Fibroblast of gingiva (primary cell): ENCODE measurements at places on chromosomes 4 and X.

DNA sequence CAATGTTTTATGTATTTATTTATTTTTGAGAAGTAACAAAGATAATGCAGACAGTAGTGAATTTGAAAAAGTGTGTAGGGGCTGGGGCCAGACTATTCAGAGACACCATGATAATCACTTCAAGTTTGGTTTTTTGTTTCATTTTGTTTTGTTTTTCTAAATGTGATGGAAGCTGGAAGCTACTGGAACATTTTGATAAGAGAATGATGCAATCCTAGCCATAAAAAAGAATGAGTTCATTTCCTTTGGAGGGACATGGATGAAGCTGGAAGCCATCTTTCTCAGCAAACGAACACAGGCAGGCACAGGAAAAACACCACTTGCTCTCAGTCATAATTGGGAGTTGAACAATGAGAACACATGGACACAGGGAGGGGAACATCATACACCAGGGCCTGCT lies 706.6 kb upstream of the EPHA5 start:
- DNase-seq, result no peak

DNA sequence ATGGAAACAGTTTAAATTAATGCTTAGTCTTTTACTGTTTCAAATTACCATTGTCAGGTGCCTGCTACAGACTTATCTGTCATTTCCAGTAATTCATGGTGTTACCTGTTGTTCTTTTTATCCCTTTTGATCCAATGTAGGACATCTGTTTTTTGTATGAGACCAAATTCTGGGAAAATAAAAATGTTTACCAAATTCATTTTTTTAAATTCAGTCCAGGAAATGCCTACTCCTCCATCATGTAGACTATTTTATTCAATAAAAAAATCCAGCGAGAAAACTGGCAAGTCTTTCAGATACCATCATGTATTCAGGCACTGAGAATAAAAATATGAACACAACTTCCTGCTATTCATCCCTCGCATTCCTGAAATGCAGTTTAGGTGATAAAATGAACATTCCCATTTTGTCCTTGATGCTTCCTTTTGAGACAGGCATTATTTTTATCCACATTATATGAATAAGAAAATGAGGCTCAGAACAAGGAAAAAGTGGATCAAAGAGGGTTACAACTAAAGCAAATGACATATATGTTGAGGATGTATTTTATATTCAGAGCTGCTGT lies 584.2 kb downstream of the SPRY1 start:
- no peak for DNase-seq

DNA sequence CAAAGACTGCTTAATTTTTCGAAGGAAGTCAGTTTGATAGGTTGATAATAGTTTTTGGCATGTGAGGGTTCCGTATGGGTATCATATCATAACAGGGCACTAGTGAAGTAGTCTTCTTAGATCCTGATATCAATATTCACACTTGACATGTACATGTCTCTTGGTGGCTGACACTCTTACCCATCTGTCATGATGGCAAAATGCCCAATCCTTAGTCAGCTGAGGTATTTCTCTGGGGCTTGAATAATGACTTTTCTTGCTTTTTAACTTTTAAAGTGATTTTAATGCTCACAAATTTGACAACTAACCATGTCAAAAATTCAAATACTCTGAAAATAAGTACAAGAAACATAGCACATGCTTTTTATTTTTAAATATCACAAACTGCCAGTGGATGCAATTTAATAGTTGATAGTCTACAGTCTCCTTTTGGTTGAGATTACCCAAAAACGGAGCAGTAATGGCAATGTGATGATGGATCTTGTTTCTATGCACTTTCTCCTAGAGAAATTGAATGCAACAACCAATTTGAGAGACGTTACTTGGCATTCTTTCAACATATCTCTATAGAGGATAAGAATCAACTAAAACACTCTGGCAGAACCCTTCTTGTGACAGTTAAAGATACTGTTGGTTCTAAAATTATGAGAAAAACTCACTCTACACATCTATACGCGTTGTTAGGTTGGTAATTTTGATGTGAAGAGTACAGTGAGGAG lies 552.9 kb upstream of the PABPC4L start:
- DNase-seq, result no peak

DNA sequence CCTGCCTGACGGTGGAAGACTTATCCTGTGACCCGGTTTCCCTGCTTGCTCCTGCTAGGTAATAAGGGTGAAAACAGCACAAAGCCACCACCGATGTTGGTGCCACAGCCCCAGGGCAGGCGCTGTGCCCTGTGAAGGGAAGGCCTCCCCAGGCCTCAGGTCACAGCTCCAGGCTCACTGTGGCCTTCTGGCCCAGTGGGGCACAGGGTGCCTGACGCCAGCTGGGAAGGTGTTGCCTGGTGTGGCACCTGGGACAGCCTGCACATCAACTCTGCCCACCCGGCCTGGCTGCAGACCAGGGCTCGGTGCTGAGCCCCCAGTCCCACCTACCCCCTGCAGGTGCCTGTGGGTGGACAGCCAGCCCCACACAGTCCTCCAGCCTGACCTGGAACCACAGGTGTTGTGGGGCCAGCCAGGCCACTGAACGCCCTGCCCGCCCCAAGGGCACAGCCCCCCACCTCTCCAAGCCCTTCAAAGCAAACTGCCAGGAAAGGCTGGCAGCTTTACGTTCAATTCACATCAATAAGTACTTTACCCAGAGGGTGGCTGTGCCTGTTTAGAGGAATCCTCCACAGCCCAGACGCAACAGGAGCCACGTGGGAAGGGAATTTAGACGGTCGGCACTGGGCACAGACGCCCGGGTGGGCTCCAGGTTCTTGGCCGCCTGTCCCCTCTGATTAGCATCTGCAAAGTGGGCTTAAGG lies 54.3 kb downstream of the ZFYVE28 start:
- DNase-seq, result no peak
